ENCODE measurements at places on chromosomes 3 and 15.
A peak's percentile ranks its signal among the peaks of the same experiment; 100 is the strongest.

- DNase-seq: no peak
These were observed 9.5 kb upstream of the RPLP1 start for GRCh38 chr15:69443032-69443611.

DNA sequence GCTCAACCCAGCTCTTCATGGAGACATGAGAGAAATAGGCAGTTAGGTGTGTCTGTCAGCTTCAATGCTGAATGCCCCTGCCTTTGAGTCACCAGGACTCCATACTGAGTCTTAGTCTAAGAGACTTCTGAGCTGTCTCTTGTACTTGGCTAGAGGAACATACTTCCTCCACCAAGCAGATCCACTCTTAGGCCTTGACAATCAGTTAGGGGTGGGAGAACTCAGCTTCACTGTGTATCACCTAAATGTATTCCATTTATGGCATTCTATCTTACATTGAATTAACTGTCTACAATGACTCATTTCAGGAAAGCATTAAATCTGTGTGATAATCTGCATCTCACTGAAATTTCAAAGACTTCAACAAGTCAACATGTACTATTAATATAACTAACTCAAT, 66.0 kb downstream of the STAC start:
- no peak for DNase-seq

- no peak for DNase-seq
These were observed 417.6 kb upstream of the CDIN1 start for GRCh38 chr15:36161771-36162212.

GRCh38 chr3:39415983-39416382, 9.5 kb downstream of the RPSA start:
- DNase-seq: no peak

- no peak for DNase-seq
These were observed 5.0 kb downstream of the PEAK1 start for GRCh38 chr15:77414789-77415442.

GRCh38 chr15:62841269-62841628, 201.3 kb upstream of the TPM1 start:
- no peak for DNase-seq

DNA sequence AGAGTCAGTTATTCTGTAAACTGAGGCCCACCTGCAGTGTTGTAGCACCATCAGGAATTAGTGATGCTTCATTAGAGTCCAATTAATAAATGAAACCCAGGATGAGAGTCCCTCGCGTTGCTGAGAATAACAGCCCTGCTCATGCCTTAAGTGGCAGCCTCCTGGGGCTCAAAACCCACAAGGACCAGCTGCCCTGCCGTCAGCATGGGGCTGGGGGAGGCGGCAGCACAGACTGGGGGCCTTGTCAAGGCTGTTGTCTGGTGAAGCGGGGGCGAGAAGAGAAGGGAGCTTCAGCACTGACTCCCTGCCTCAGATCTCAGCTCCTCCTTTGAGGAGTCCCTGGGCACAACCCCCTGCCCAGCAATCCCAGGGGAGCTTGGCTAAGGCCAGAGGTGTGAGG, 21.0 kb downstream of the CCDC33 start:
- DNase-seq: no peak

GRCh38 chr15:39392469-39393047, 188.3 kb upstream of the THBS1 start:
- no peak for DNase-seq

DNA sequence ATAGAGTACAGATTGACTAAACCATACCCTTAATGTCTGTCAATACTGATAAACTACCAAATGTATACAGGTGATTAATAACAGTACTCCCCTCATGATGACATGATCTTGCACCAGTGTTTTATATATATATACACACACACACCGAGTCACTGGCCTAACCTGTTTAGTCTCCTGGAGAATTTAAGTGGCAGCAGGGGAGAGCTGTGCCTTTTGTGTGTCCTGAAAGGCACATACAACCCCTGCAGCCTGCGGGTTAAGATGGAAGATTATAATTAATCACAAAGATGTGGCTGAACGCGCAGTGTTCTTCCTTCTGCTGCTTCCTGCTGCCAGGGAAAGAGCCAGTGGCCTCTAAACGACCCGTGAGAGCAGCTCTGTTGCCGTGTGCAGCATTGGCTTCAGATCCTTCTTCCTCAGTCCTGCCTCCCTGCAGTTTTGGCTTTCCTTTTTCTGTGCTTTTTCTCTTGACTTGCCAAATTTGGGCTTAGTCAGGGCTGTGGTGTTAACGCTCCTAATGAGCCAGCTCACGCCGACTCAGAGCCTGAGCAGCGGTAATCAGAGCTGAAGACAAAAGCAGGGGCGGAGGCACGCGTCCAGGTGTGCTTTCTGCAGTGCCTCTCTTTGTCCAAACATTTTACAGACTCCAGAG, 42.5 kb upstream of the UBE3A start:
- DNase-seq: no peak

DNA sequence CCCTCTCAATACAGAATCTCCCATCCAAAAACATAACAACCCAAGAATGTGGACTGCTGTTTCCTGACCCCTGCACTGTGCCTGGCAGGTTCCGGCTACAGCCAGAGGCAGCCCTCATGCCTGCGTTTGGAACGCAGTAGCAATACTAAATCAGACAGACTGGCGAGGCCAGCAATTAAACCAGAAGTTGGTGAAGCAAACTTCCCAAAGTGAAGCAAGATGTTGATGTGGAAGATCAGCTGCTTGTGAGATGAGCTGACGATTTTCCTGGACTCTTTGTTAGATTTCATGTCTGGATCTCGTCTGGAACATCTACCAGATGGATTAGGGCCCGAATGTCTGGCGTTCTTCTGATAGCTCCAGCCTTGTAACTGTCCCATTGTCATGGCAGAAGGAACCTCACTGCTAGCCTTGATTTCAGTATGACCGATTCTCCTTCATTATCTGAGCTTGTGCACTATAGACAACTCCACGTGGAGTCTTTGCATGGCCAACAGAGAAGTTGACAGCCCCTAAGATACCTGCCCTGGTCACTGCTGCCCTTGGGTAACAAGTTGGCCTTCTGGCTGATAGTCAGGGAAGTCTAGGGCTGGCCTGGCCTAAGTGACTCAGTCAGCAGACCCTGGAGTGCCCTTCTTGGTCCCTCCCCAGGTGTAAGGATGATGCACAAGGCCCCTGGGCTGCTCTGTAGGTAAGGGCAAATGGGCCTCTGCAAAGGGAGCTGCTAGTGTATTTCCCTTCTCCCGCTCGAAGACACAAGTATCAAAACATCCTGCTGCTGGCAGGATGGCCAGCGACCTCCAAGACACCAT, 126.5 kb downstream of the ADAMTS17 start:
- no peak for DNase-seq

DNA sequence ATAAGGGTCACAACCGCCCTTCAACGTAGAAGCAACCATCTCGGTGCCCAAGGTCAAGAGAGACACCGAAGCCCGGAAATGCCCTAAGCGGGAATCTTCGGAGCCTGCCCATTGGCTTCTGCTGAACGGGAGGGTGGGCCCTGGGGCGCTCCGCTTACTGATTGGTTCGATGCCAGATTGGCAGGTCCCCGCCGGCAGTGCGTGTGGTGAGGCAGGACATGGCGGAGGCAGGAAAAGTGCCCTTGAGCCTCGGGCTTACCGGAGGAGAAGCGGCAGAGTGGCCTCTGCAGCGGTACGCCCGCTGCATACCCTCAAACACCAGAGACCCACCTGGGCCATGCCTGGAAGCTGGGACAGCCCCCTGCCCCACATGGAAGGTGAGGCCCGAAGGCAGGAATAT, at the start of gene REC114:
Gene REC114 (plus strand): TSS at position 197 of the 400 bp plus-strand sequence. CDS start 22 bp downstream, at position 219.
- DNase-seq: no peak

DNA sequence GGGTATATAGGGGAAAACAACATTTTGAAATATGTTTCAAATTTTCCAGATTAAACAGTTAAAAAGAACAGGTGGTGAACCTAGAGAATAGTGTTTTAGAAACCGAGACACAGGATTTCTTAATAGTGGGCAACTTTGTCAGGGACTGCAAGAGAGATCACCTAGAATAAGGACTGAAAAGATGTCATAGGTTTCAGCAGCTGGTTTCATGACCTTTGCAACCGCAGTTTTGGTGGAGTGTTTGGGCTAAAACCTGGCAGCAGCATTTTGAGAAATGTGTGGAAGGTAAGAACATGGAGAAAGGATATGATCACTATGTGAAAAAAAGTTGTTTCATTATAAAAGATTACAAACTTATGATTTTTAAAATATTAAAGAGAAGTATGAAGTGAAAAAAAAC, 34.9 kb downstream of the PRKCI start:
- no peak for DNase-seq

- no peak for DNase-seq
These were observed 781.2 kb upstream of the NR2F2 start for GRCh38 chr15:95549168-95549738.

GRCh38 chr3:64853456-64853855, 165.7 kb upstream of the ADAMTS9 start:
- no peak for DNase-seq

DNA sequence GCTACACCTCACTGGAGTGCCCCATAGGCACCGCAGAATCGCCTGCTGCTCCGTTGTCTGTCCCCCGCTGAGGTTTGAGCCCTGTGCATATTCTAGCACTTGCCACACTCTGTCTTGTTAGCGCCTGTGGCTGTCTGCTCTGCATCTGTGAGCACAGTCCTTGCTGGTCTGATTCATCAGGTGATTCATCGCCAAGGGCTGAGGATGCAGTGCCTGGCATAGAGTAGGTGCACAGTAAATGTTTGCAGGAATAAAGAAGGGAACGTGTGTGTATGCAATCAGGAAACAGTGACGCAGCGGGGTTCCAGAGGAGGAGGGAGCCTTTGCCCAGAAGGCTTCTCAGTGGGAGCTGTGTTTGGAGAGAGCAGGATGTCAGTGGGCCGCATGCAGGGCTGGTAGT, 124.0 kb upstream of the PLXNA1 start:
- no peak for DNase-seq

DNA sequence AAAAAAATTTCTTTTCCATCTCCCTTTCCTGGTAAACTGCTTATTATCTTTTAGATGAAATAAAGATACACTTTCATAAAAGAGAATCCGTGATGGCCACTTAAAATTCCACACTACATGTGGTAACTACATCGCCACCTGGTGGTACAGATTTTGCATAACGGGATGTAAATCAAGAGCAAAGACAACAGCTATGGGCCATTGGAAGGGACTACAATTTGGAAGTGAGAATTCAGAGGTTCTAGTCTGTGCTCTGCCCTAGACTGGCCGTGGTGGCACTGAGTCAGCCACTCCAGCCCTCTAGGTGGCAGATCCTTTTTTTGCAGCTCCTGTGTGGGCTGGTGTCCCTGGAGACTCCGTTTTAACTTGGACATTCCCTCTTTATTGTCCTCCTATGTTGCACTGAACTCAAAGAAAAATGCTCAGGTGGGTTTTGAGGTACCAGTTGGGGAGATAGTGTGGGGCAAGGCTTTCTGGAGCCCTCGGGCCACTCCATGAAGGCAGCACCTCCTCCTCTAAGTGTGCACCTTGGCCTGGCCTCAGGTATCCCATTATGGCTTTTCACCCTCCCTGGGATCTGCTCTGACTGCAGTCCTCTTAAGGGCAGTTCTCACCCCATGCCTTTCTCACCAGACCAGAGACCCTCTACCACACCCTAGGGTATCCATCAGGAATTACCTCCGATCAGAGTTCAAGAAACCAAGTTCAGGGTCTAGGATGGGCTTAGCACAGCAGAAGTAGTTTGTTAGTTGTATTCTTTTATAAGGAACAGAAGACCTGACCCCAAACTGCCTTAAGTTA, 54.9 kb downstream of the SPSB4 start:
- DNase-seq: peak; percentile 13

DNA sequence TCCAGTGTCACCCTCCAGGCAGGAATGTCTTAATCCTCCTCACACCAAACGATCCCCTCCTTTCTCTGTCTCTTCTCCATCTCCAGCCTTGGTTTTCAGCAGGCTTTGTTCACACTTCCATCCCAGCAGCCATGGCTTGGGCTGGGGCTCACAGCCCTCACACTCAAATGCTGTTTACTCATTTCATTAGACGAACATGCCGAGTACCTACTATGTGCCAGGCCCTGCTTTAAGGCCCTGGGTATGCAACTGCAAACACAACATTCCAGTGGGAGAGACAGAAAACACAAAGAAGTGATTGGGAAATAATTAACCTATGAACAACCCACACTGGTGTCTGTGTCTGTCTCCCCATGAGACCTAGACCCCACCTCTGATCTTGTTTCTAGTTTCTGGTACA, 43.9 kb downstream of the LYZL4 start:
- no peak for DNase-seq

DNA sequence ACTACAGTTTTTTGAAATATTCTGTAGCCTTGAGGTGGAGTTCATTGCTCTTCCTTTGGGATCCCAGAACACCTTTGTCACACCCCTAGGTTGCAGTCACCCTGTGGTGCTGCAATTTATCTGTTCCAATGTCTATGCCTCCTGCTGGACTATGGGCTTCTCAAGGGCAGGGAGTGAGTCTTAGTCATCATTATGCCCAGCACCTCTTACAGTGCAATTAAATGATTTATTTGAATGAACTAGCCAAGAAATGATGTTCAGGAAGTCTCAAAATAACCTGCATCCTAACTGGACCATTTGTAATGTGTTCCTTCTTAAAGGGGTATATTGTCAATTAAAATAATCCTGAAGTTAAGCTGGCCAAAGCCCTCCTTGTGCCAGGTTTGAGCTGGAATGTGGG, 28.5 kb downstream of the SHC4 start:
- no peak for DNase-seq

DNA sequence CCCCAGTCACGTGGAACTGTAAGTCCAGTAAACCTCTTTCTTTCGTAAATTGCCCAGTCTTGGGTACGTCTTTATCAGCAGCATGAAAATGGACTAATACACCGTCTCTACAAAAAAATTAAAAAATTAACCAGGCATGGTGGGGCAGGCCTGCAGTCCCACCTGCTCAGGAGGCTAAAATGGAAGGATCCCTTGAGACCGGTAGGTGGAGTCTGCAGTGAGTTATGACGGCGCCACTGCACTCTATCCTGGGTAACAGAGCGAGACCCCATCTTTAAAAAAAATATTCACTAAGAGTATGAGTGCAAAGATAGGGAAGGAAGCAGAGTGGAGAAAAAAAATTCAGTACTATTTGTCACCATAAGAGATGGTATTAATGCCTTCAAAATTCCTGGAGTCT, 25.6 kb downstream of the SEC11A start:
- no peak for DNase-seq

- DNase-seq: no peak
These were observed 24.4 kb downstream of the CNOT10 start for GRCh38 chr3:32709346-32709745.

All from activated effector memory CD4-positive, alpha-beta T cell treated with Interleukin-2 at 50 U/mL for 16 hours (primary cell).